ENCODE measurements at places on chromosomes 5 and 9.

DNA sequence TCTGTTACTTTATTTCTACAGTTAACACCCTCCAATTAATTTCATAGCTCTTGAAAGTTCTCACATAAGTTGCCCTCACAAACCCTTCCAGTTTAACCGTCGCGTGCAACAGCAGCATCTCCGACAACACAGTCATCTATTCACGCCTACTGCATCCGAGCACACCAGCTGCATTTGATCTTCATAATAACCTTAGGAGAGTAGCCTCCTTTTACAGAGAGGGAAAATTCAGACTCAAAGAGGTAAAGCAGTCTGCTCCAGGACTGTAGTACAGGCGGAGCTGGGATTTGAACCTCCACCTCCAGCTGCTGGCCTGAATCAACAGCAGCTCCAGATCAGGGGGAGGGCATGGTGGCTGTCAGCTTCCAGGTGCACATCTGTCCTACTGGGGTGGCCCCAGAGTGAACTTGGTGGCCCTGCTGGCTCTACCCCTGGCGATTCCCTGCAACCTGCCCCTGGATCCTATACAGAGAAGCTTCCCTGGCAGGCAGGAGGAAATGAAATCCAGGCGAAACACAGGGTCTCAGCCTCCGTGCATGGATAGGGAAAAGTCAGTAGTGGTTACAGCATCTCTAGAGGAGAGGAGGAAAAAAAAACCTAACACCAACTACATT lies 71.6 kb upstream of the UNC5A start:
- H3K27me3 ChIP-seq: no peaks in the 10 kb centered on the region
- DNase-seq: no peak
- no peak overlapping the region for H3K27ac ChIP-seq
- H3K4me1 ChIP-seq: peaks cover 2% of the 10 kb centered on the region

GRCh38 chr5:74490814-74491213 lies 149.7 kb downstream of the ENC1 start:
- no peak overlapping the region for H3K4me3 ChIP-seq
- H3K27me3 ChIP-seq: no peaks in the 10 kb centered on the region
- no peaks in the 10 kb centered on the region for H3K36me3 ChIP-seq
- no peak for DNase-seq
- no peak overlapping the region for H3K27ac ChIP-seq

GRCh38 chr5:142918959-142919635 lies 148.9 kb downstream of the ARHGAP26 start:
- H3K27ac ChIP-seq: no peak overlapping the region
- no peaks in the 10 kb centered on the region for H3K36me3 ChIP-seq
- DNase-seq: no peak

DNA sequence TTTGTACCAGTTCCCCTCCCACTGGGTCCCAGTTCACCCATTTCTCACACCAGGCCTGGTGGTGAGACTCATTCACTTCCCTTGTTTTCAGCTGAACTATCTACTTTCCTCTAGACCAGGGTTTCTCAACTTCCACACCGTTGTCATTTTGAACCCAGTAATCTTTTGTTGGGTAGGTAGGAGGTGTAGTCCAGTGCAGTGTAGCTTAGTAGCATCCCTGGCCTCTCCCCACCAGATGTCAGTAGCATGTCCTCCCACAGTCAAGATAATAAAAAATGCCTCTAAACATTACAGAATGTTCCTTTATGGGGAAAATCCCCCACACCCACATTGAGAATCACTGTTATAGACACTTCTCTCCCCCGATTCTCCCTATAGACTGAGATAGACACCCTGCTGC lies 299.1 kb downstream of the EPB41L4A start:
- no peak for DNase-seq
- no peaks in the 10 kb centered on the region for H3K36me3 ChIP-seq
- H3K4me3 ChIP-seq: no peak overlapping the region
- no peaks in the 10 kb centered on the region for H3K27me3 ChIP-seq
- no peak overlapping the region for H3K27ac ChIP-seq
- H3K4me1 ChIP-seq: no peaks in the 10 kb centered on the region

DNA sequence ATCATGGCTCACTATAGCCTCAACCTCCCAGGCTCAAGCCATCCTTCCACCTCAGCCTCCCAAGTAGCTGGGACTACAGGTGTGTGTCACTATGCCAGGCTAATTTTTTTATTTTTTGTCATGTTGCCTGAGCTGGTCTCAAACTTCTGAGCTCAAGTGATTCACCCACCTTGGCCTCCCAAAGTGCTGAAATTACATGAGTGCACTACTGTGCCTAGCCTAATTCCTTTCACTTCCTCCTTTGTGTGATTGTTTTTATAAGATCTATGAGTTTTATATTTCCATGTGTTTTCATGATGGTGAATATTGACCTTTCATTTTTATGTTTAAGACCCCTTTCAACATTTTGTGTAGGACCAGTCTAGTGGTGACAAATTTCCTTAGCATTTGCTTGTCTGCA lies 55.2 kb upstream of the IL12B start:
- H3K4me1 ChIP-seq: no peaks in the 10 kb centered on the region
- H3K4me3 ChIP-seq: no peak overlapping the region
- no peaks in the 10 kb centered on the region for H3K36me3 ChIP-seq
- no peak for DNase-seq
- no peaks in the 10 kb centered on the region for H3K27me3 ChIP-seq

DNA sequence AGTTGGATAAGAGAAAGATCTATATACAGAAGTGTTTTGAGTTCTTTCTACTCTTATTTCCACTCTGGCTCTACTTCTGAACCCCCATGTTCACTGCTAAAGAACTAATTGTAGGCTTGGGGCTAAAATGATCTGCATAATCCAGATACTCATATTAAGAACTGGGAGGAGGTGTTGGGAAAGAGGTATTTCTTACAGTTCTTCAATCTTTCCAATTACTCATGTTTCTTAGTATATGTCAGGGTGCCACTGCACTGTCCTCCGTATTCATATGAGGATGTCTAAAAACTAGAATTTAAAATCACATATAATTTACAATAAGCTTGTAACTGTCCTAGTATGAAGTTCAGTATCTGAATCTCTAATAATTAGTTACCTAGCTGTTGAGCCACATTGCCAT lies 12.7 kb downstream of the NIPBL start:
- H3K4me3 ChIP-seq: no peak overlapping the region
- H3K4me1 ChIP-seq: peaks cover 7% of the 10 kb centered on the region

GRCh38 chr5:129460672-129460935 lies 506 bp downstream of the ADAMTS19 start:
- H3K27me3 ChIP-seq: peaks cover 2% of the 10 kb centered on the region
- no peak for DNase-seq
- no peaks in the 10 kb centered on the region for H3K36me3 ChIP-seq
- H3K27ac ChIP-seq: no peak overlapping the region

GRCh38 chr5:163338-163620 lies 28.0 kb upstream of the LRRC14B start:
- H3K4me3 ChIP-seq: no peak overlapping the region
- no peaks in the 10 kb centered on the region for H3K27me3 ChIP-seq
- DNase-seq: no peak

DNA sequence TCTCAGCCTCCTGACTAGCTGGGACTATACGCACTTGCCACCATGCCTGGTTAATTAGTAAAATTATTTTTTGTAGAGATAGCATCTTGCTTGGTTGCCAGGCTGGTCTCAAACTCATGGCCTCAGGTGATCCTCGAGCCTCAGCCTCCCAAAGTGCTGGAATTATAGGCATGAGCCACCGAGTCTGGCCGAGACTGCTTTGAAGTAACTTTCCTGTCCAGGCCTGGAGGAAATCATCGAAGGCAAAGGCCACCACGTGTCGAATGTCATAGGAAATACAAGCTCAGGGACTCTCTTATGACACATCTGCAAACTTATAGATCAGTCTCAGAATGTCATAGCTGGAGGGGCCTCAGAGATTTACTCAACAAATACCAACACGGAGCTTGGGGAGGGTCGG lies 25.1 kb downstream of the RAPGEF1 start:
- no peaks in the 10 kb centered on the region for H3K27me3 ChIP-seq
- H3K4me1 ChIP-seq: peaks cover 8% of the 10 kb centered on the region
- H3K36me3 ChIP-seq: no peaks in the 10 kb centered on the region
- no peak overlapping the region for H3K4me3 ChIP-seq
- DNase-seq: no peak

DNA sequence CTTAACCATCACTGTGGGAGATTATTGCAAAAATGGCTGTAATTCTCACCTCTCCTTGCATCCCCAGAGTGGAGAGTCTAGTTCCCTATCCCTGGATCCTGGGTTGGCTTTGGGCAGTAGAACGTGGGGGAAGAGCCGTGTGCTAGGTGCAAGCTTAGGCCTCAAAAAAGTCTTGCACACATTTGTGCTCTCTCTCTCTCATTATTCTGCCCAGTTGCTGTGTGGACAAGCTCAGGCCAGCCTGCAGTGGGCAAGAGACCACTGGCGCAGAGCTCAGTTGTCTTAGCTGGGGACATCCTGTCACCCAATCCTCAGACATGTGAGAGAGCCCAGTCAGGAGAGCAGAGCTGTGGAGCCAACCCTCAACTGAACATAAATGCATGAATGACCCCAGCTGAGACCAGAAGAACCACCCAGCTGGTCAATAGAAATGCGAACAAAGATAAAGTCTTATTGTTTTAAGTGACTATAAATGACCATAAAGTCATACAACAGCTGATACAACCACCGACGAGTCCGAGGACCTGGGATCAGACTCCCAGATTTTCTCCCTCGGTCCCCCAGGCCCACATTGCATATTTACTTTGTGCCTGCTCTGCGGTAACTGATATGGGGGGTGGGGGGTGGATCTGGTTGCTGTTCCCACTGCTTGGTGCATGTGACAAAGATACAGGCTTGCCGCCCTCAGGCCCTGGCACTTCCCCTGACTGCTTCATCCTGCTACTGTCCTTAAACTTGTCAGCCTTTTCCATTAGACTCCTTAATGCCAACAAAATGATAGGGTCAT lies 166.4 kb upstream of the MVB12B start:
- H3K4me1 ChIP-seq: no peaks in the 10 kb centered on the region
- no peak overlapping the region for H3K27ac ChIP-seq
- no peaks in the 10 kb centered on the region for H3K36me3 ChIP-seq
- no peaks in the 10 kb centered on the region for H3K27me3 ChIP-seq
- DNase-seq: peak; percentile 17

GRCh38 chr9:37377688-37378612 lies 44.5 kb upstream of the GRHPR start:
- H3K36me3 ChIP-seq: no peaks in the 10 kb centered on the region
- H3K27me3 ChIP-seq: no peaks in the 10 kb centered on the region
- H3K27ac ChIP-seq: no peak overlapping the region
- H3K4me1 ChIP-seq: no peaks in the 10 kb centered on the region
- no peak for DNase-seq

DNA sequence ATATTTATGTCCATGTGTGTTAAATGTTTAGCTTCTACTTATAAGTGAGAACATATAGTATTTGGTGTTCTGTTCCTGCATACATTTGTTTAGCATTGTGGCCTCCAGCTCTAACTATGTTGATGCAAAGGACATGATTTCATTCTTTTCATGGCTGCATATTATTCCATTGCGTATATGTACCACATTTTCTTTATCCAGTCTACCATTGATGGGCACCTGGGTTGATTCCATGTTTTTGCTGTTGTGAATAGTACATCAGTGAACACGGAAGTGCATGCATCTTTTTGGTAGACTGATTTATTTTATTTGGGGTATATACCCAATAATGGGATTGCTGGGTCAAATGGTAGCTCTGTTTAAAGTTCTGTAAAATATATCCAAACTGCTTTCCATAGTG lies 359.0 kb downstream of the SLCO4C1 start:
- no peak overlapping the region for H3K27ac ChIP-seq
- no peak for DNase-seq
- H3K4me1 ChIP-seq: no peaks in the 10 kb centered on the region
- H3K27me3 ChIP-seq: no peaks in the 10 kb centered on the region
- no peak overlapping the region for H3K4me3 ChIP-seq

GRCh38 chr5:125848751-125849150 lies 574.5 kb upstream of the GRAMD2B start:
- no peak overlapping the region for H3K4me3 ChIP-seq
- H3K36me3 ChIP-seq: no peaks in the 10 kb centered on the region
- DNase-seq: no peak
- no peaks in the 10 kb centered on the region for H3K27me3 ChIP-seq
- H3K27ac ChIP-seq: no peak overlapping the region

DNA sequence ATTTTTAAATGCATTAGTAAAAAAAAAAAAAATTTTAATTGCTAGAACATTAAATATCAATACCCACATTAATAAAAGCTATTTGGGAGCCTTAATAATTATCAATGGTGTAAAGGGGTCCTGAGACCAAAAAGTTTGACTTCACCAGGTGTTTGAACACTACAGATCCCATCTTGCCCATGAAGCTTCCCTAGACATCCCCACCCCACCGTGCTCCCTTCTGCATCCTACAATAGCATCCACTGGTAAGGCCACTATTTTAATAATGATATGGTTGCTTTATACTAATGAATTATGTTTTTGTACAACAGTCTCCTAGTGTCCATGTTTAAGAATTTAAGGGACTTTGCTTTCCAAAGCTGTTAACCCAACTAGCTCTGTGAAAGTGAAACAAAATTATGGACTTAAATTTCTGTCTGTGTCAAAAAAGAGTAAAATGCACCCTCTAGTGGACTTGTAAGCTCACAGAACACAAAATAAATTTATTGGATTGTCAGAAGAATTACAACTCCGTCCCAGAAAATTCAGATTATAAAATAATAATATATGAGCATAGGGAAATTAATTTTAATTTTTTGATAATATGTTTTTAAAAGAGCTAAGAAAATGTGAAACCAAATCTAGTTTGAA lies 76.0 kb downstream of the ARL15 start:
- no peaks in the 10 kb centered on the region for H3K27me3 ChIP-seq
- no peaks in the 10 kb centered on the region for H3K4me1 ChIP-seq
- H3K27ac ChIP-seq: no peak overlapping the region
- H3K4me3 ChIP-seq: no peak overlapping the region
- no peaks in the 10 kb centered on the region for H3K36me3 ChIP-seq

GRCh38 chr5:157592594-157592993 lies 17.0 kb upstream of the ADAM19 start:
- H3K27me3 ChIP-seq: no peaks in the 10 kb centered on the region
- no peak for DNase-seq

DNA sequence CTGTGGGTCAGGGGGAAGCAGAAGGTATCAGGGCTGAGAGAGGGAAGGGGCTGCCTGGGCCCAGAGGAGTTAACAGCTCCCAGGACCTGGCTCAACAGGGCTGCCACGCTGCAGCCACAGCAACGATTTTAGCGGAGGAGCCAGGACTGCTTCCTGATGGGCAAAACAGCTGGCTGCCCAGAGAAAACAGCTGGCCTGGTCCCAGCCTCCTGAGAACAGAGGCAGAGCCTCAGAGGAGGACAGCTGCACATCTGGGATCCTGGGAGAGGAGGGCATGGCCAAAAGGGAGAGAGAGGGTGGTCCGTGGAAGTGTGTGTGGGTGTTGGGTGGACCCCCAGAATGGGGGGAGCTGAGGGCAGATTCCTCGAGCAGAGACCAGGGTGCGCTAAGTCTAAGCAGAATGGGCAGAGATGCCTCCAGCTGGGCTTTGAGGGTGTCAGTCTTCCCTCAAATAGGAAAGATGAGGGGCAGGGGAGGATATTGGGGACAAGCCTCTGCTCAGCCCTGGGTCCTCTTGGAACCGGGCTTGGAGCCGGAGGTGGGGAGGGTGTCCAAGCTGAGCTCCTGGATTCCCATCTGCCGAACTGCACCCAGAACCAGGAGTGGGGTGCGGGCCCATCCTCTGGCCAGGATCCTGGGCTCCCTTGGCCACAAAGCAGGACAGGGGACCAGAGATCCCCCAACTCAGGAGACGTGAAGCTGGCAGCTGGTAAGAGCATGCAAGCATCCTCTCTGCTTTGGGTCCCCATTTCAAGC lies 9.1 kb upstream of the CERCAM start:
- no peak overlapping the region for H3K27ac ChIP-seq
- no peaks in the 10 kb centered on the region for H3K4me1 ChIP-seq
- H3K4me3 ChIP-seq: no peak overlapping the region
- DNase-seq: no peak
- no peaks in the 10 kb centered on the region for H3K36me3 ChIP-seq

- H3K27me3 ChIP-seq: no peaks in the 10 kb centered on the region
- no peak overlapping the region for H3K27ac ChIP-seq
- DNase-seq: no peak
- H3K4me3 ChIP-seq: no peak overlapping the region
- H3K36me3 ChIP-seq: no peaks in the 10 kb centered on the region
Observed at GRCh38 chr5:59831326-59832010, 62.1 kb downstream of the PDE4D start.
